KG1 (cell line): ENCODE measurements at places on chromosomes 3 and 15.

- DNase-seq = no peak
Observed at GRCh38 chr3:35946854-35947515, 307.7 kb downstream of the ARPP21 start.

DNA sequence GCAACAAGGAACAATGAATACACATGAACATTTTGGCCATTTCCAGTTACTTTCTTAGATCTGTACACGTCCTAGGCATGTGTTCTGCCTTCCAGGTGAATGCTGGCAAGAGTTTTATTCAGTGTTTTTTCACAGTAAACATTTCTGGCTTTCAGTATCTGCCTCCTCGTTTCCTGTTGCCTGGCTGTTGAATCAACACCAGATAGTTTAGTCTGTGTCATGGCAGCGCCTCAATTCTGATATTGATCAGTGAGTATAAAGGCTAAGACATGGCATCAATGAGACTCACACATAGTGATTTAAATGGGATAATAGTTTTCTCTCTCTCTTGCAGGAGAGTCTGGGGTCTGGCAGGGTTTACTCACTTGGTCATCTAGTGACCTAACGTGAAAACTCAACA lies 266.9 kb upstream of the SLCO3A1 start:
- no peak for DNase-seq

DNA sequence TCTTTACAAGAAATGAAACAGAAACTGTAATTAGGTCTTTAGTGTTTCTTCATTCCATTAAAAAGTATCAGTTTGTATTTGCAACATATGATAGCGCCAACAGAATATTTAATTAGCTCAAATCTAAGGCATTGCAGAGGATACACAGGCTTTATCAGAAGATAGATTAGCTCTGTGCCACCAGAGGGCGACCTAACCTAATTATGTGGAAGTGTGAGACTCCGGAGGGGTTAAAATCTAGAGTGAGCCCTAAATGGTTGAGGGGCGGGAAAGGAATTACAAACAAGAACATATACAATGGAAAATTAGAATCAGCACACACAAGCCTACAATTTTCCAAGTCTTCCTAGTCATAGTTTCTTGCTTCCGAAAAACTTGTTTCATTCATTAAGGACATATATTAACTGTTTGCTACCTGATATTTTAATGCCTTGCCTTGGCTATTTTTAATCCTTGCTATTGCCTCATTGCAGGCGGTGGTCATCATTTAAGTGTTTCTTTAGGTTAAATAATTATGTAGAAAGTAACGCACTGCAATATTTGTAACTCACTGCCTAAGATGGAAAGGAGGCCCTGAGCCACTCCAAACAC lies 18.0 kb upstream of the RYR3 start:
- peak; percentile 19 for DNase-seq

- DNase-seq = no peak
Observed at GRCh38 chr3:49006408-49007067, 653 bp upstream of the WDR6 start.

GRCh38 chr3:81758275-81758674 lies 3.2 kb downstream of the GBE1 start:
- no peak for DNase-seq

GRCh38 chr15:88022716-88023115 lies 233.8 kb downstream of the NTRK3 start:
- no peak for DNase-seq

- DNase-seq = no peak
Observed at GRCh38 chr3:9902372-9903237, at the start of gene IL17RE. Gene IL17RE (plus strand): TSS chr3:9902848. CDS start chr3:9902933, 85 bp downstream.

- DNase-seq = no peak
Observed at GRCh38 chr3:81622395-81622794, 139.1 kb downstream of the GBE1 start.

- DNase-seq = no peak
Observed at GRCh38 chr3:16290827-16291196, 25.8 kb downstream of the OXNAD1 start.

- no peak for DNase-seq
Observed at GRCh38 chr3:195899701-195900435, 8.5 kb downstream of the TNK2 start.

- no peak for DNase-seq
Observed at GRCh38 chr3:66487465-66487864, 13.4 kb downstream of the LRIG1 start.

DNA sequence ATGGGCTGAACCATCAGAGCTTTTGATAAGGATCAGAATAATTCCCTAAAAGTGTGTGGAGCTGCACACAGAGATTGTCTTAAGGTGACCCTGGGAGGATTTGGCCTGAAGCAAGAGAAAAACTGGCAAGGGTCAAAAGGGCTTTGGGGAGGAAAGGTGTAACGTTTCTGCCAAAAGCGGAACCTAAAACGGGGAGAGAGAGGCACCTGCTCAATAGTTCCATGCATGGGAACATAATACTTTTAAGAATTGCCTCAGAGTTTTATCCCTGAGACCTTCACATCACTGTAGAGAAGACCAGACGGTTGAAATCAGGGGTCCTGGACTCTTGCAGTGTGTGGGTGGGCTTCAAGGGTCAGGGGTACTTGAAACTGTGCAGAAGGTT lies 5.9 kb downstream of the ZNF710 start:
- DNase-seq = no peak

GRCh38 chr3:189537135-189537534 lies 94.1 kb upstream of the TP63 start:
- DNase-seq = no peak

GRCh38 chr15:69983696-69984265 lies 113.9 kb downstream of the TLE3 start:
- no peak for DNase-seq

DNA sequence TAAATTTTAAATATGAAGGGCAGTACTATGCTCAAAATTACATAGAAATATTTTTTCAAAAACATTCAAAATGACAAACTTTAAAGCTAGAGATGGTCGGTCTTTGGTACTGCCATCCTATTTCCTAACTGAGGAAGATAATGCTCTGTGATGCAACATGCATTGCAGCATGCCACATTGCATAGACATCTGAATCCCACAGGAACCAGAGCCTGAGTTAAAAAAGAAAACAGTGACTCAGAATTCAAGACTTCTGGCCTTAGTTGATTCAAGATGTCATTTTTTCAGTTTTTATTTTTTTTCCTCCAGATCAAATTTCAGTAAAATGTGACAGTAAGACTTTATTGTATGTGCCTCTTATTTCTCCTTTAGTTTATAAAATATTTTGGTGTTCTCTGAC lies 33.1 kb downstream of the TP63 start:
- DNase-seq = no peak

DNA sequence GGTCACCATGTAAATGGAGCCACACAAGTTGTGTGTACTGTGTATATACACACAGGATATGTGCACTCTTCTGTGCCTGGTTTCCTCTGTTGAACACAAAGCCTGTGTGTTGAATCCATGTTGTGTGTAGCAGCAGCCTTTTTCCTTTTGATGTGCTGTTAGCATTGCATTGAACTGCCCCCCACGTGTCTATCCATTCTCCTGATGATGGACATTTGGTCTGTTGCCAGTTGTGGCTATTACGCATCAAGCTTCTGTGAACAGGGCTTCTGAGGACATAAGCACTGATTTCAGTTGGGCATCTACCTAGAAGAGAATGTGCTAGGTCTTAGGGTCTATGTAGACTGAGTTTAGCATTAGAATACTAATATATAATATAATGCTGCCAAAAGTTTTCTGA lies 77.4 kb downstream of the LSM3 start:
- no peak for DNase-seq

DNA sequence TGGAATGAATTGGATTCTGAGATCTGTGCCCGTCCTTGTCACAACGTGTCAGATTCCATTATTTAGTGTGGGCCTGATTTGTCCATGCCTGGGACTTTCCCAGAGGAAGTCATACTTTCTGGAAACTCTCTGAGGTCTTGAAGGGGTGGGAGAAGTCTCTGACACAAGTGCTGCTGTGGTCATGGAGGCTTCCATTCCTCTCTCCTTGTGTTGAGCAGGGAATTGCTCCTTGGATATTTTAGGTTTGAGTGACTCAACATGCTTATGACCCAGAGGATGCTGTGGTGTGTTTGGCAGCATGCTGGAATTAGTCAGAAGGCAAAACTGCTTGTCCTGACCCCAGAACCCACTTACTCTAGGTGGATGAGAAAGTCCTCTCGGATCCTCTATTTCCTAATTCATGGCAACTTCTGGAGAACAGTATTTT lies 132.1 kb downstream of the LPP start:
- DNase-seq = no peak

DNA sequence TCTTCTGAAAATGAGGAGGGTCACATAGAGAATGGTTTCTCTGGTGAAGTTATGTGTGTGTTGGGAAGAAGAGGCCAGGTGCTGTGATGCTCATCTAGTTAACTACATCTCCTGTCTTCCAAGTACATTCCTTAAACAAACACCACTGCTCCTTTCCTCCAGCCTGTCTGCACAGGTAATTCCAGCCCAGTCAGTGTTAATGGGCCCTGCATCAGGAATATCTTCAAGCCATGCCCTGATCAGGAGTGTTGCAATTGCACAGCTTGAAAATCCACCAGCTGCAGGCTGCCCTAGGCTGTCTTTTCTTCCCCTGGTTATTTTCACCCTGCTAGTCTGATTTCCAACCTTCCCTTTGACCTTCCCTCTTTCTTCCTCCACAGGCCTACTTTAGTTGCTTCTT lies 41.9 kb upstream of the LMOD3 start:
- no peak for DNase-seq

DNA sequence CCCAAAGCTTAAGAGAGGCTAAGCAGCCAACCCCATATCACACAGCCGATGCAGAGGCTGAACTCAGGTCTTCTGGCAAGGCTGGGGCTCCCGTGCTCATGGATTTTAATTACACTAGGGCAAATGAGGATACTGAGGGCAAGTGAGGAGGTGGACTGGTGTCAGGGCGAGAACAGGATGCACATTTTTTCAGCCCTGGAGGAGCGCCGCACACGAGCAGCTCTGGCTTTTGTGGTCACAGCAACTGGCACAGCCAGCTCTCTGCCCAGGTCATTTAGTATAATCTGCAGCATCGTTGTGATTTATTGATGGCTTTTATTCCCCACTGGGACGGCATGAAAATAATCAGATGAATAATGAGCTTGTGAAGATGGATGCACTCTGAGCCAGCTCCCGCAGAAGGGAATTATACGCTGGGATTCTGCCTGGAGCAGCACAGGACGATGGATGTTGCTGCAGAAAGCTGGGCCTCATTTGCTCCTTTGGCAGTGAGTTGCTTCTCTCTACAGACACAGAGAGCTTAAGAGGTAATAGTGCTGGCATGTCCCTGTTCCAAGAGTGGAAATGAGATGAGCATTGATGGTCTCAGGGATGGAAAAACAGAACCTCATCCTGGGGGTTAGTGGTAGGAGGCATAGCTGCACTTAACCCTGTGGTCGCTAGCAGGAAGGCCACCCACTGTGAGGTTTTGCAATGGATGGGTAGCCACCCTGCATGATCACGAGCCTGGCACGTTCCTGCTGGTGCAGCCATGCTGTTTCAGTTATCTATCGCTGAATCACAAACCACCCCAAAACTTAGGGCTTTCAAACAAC lies 135.4 kb downstream of the UACA start:
- DNase-seq = no peak

- no peak for DNase-seq
Observed at GRCh38 chr3:184314700-184315542, 515 bp downstream of the EIF4G1 start.
